T-helper 2 cell treated with Interferon-gamma antibody and Interleukin-4, amounts not matched to agents 5 μg/mL and 100 μg/mL, for 36 hours (primary cell): ENCODE measurements at places on chromosomes 7 and 10.

DNA sequence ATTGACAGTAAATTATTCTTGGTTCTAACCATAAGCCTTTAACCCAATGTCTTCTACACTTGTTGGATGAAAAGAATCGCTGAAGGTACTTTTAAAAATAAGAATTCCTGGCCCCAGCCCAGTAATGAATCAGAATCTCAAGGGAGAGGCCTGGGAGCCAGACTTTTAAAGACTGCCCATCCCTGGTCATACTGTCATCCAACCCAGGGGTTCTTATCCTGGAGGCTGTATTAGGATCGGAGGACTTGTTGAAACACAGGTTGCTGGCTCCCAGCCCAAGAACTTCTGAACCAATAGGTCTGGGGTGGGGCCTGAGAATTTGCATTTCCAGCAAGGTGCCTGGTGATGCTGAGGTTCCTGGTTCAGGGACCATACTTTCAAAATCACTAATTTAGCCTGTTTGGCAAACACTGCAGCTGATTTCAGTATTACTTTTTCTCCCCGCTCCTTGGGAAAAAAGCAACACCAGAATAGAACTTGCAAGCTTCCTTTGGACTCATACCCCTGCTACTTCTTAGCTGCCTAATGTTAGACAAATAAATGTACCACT, 79.5 kb upstream of the FAM133B start:
- no peak overlapping the region for H3K4me3 ChIP-seq
- H3K36me3 ChIP-seq = peaks cover 73% of the 10 kb centered on the region
- H3K27ac ChIP-seq = peak overlapping the region; percentile 22

DNA sequence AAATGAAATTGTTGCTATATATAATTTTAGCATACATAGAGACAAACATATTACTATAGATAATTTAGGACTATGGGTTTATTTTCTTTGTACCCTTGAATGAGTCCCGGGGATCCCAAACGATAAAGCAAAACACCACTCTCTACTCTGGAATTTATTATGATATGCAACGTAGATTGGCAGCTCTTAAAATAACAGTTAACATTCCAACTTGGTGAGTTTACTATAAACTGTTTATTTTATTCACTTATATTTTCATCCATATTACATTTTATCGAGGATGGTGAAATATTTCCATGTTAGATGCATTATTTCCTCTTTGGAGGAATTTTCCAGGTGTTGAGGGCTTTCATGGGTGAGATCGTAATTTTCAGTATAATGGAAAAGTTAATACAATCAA, 138.7 kb upstream of the DGKB start:
- H3K36me3 ChIP-seq = no peaks in the 10 kb centered on the region
- no peaks in the 10 kb centered on the region for H3K4me1 ChIP-seq
- no peak overlapping the region for H3K27ac ChIP-seq
- DNase-seq = no peak

GRCh38 chr7:37369906-37370305, 78.8 kb downstream of the ELMO1 start:
- H3K4me1 ChIP-seq = peaks cover 15% of the 10 kb centered on the region
- peaks cover 27% of the 10 kb centered on the region for H3K27me3 ChIP-seq
- H3K27ac ChIP-seq = no peak overlapping the region
- peaks cover 7% of the 10 kb centered on the region for H3K36me3 ChIP-seq
- DNase-seq = no peak

GRCh38 chr7:112897839-112898431, 107.7 kb upstream of the TMEM168 start:
- no peak for DNase-seq
- no peak overlapping the region for H3K4me3 ChIP-seq
- H3K36me3 ChIP-seq = no peaks in the 10 kb centered on the region
- H3K27me3 ChIP-seq = no peaks in the 10 kb centered on the region

GRCh38 chr10:110919971-110920881, 822 bp downstream of the SHOC2 start:
- peak overlapping the region; percentile 91 for H3K4me3 ChIP-seq
- H3K27me3 ChIP-seq = no peaks in the 10 kb centered on the region
- H3K4me1 ChIP-seq = peaks cover 37% of the 10 kb centered on the region
- H3K27ac ChIP-seq = peak overlapping the region; percentile 91

DNA sequence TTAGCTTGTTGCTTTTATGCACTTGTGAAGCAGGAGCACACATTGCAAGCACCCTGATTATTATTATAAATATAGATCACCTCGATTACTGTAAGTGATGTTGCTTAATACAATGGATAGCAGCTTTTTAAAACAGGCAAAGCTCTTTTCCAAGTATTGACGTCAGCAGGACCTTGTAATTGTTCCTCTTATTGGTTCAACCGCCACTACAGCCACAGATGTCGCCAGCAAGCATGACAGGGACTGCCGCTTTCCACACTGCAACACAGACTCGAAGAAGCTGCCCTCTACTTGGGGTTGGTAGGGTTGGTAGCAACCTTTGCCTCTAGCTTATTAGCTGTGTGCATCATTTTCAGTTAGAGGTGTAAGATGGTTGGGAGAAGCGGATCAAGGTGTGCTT, 167.6 kb downstream of the ZNF365 start:
- no peak for DNase-seq
- no peak overlapping the region for H3K27ac ChIP-seq
- no peak overlapping the region for H3K4me3 ChIP-seq

- H3K27ac ChIP-seq = no peak overlapping the region
- peaks cover 24% of the 10 kb centered on the region for H3K27me3 ChIP-seq
- no peak for DNase-seq
- no peaks in the 10 kb centered on the region for H3K4me1 ChIP-seq
- no peaks in the 10 kb centered on the region for H3K36me3 ChIP-seq
These were observed 40.4 kb downstream of the BAMBI start for GRCh38 chr10:28717656-28718201.
